ENCODE measurements at places on chromosomes 12 and 14. TPM values are rescaled to one million over a fixed set of nuclear protein-coding genes. Genes with fewer than 3 reads are reported as not detected.

TAMALIN gene
- total RNA-seq = 4.8 TPM

ST8SIA1 gene
- total RNA-seq = 5.3 TPM

SCNN1A gene
- 88.9 TPM for total RNA-seq

POTEM gene
- not detected for total RNA-seq

PEX5 gene
- total RNA-seq = 22.4 TPM

C14orf132 gene
- 4.7 TPM for total RNA-seq

BATF gene
- total RNA-seq = 1.7 TPM

GRCh38 chr14:105069871-105070759 lies 4.9 kb upstream of the GPR132 start:
- peaks cover 46% of the 10 kb centered on the region for H3K4me1 ChIP-seq
- no peak overlapping the region for H3K27ac ChIP-seq
- peaks cover 90% of the 10 kb centered on the region for H3K27me3 ChIP-seq
- no peaks in the 10 kb centered on the region for H3K36me3 ChIP-seq
- no peak for DNase-seq
- no peak overlapping the region for H3K4me3 ChIP-seq

- DNase-seq = no peak
- H3K27me3 ChIP-seq = no peaks in the 10 kb centered on the region
- peaks cover 15% of the 10 kb centered on the region for H3K36me3 ChIP-seq
- H3K4me3 ChIP-seq = no peak overlapping the region
- peaks cover 32% of the 10 kb centered on the region for H3K4me1 ChIP-seq
These were observed 6.4 kb downstream of the SSH1 start for GRCh38 chr12:108850854-108851573.

DNA sequence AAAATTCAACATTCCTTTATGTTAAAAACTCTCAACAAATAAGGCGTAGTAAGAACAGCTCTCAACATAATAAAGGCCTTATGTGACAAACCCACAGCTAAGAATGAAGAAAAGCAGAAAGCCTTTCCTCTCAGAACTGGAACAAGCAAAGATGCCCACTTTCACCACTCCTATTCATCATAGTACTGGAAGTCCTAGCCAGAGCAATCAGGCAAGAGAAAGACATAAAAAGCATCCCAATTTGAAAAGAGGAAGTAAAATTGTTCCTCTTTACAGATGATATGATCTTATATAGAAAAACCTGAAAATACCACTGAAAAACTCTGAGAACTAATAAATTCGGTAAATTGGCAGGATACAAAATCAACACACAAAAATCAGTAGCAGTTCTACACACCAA lies 52.1 kb downstream of the STON2 start:
- DNase-seq = no peak
- no peaks in the 10 kb centered on the region for H3K27me3 ChIP-seq
- H3K4me3 ChIP-seq = no peak overlapping the region
- no peaks in the 10 kb centered on the region for H3K36me3 ChIP-seq
- no peak overlapping the region for H3K27ac ChIP-seq

DNA sequence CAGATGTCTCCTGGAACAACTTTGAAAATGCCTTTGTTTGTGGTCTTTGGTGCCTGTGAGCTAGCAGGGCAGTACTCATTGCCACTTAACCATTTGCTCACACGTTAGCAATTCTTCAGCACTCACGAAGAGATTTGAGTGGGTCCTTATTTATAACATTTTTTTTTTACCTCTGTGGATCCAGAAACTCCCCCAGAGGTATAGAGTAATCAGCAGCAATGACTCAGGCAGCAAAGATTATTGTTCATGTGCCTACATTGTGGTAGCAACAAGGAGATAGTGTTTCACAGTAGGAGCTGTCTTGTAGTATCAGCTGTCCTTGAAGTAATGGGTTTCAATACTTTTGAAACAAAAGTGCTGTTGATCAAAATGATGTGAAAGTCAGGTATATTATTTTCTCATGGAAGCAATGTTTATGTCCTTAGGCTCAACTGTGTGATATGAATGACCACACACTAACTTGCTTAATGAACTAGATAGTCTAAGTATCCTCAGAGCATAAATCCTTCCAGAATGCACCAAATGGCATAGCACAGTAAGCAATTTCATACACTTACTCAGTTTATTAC lies 304.1 kb downstream of the EGLN3 start:
- no peak overlapping the region for H3K27ac ChIP-seq
- no peak overlapping the region for H3K4me3 ChIP-seq
- no peaks in the 10 kb centered on the region for H3K36me3 ChIP-seq
- no peak for DNase-seq
- no peaks in the 10 kb centered on the region for H3K4me1 ChIP-seq
- no peaks in the 10 kb centered on the region for H3K27me3 ChIP-seq

GRCh38 chr12:128077211-128077916 lies 189.6 kb upstream of the TMEM132C start:
- no peaks in the 10 kb centered on the region for H3K27me3 ChIP-seq
- H3K27ac ChIP-seq = no peak overlapping the region
- no peak overlapping the region for H3K4me3 ChIP-seq
- no peak for DNase-seq
- H3K36me3 ChIP-seq = no peaks in the 10 kb centered on the region
- H3K4me1 ChIP-seq = no peaks in the 10 kb centered on the region

GRCh38 chr14:65686761-65687160 lies 274.2 kb downstream of the FUT8 start:
- DNase-seq = no peak
- no peak overlapping the region for H3K27ac ChIP-seq
- H3K4me3 ChIP-seq = no peak overlapping the region
- no peaks in the 10 kb centered on the region for H3K4me1 ChIP-seq
- H3K27me3 ChIP-seq = no peaks in the 10 kb centered on the region
- H3K36me3 ChIP-seq = no peaks in the 10 kb centered on the region

DNA sequence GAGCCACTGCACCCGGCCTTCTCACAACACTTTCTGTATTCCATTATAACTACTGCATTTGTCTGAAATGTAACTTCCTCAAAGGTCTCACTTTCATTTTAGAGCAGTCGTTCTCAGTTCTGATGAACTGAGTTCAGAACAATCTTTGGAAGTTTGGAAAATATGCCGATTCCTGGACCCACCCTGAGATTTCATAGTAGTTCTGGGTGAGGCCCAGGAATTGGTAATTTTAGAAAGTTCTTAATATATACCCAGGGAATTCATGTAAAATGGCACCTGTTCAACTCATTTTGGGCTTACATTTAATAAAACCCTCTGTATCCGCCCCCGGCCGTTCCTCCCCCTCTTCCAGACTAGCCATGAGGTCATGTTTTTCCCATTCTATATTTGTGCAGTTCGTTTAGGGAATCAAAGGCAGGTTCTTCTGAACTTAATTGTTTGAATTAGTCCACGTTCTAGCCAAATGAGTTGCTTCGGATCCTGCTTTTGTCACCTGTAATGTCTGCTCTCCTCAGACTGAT lies 5.9 kb downstream of the GSG1 start:
- H3K4me1 ChIP-seq = peaks cover 14% of the 10 kb centered on the region
- no peaks in the 10 kb centered on the region for H3K27me3 ChIP-seq
- H3K4me3 ChIP-seq = no peak overlapping the region
- H3K27ac ChIP-seq = peak overlapping the region; percentile 99
- no peaks in the 10 kb centered on the region for H3K36me3 ChIP-seq

GRCh38 chr12:60174476-60174875 lies 578.6 kb downstream of the SLC16A7 start:
- no peak overlapping the region for H3K27ac ChIP-seq
- DNase-seq = no peak
- H3K36me3 ChIP-seq = no peaks in the 10 kb centered on the region

All from esophagus squamous epithelium (tissue), 5 donors.